ENCODE measurements at places on chromosomes 12 and 14. TPM values are rescaled to one million over a fixed set of nuclear protein-coding genes. Genes with fewer than 3 reads are reported as not detected.

- DNase-seq: no peak
Observed at GRCh38 chr14:21941885-21942284, 268.3 kb upstream of the OR4E1 start.

Gene KRT73
- not detected for total RNA-seq

Gene RASSF3
- total RNA-seq: 35.6 TPM

Gene ITGA5
- total RNA-seq: 65.6 TPM

Gene NEUROD4
- not detected for total RNA-seq

DNA sequence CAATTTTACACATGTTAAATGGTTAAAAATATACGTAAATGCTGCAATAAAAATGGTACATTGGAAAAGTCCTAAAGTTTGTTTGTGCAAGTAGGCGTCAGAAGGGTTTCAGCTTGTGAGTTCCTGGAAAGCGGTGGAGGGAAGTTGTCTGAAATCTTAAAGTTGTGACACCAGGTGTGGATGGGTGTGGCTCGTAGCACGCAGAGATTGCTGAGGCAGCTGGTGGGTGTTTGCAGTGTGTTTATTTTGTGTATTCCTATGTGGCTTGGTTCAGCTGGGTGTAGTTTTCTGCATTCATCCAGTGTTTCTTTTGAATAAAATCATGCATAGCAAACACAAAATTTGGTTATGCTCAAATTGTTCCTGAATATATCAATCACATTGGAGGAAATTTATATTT is 136.8 kb upstream of the TBX3 start:
- DNase-seq: no peak

DNA sequence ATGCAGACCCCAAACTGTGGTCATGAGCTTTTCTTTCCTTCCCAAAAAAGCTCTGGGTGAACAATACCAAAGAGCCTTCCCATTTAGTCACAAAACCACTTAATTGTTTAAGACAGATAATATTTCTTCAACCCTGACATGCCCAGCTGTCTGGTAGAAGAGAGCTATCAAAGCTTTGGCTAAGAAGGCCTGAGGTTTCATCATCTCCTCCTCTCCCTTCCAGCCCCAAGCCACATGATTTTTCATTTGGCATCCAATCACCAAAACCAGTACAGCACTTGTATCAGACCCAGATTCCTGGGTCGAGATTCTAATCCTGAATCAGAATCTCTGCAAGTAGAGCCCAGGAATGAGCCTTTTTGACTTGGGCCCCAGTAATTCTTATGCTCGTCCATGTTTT is 199.6 kb upstream of the TMEM260 start:
- DNase-seq: no peak

Gene MANSC1
- total RNA-seq: 38.7 TPM

- peak; percentile 12 for DNase-seq
Observed at GRCh38 chr12:99253068-99253467, 394.5 kb upstream of the GARIN6 start.

DNA sequence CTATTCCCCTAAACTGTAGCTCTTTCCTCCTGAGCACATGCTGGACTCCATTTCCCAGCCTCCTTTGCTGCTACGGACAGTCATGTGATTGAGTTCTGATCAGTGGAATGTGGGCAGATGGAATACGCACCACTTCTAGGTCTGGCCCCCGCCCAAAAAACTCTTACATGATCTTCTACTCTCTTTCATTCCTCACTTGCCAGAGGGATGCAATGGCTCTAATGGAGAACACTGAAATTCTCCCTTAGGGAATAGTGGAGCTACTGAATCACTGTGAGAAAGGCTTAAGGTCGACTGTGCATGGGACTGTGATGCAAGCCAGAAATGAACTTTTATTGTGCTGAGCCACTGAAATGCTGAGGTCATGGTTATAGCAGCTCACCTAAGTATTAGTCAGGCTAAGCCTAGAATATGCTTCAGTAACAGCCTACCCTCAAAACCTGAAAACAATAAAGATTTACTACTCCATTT is 13.0 kb upstream of the TMED2 start:
- peak; percentile 56 for DNase-seq

GRCh38 chr12:30754383-30754749 is 385 bp downstream of the CAPRIN2 start:
- peak; percentile 92 for DNase-seq

GRCh38 chr12:130254461-130255276 is 83.0 kb upstream of the PIWIL1 start:
- DNase-seq: peak; percentile 29

Gene IL31
- not detected for total RNA-seq

DNA sequence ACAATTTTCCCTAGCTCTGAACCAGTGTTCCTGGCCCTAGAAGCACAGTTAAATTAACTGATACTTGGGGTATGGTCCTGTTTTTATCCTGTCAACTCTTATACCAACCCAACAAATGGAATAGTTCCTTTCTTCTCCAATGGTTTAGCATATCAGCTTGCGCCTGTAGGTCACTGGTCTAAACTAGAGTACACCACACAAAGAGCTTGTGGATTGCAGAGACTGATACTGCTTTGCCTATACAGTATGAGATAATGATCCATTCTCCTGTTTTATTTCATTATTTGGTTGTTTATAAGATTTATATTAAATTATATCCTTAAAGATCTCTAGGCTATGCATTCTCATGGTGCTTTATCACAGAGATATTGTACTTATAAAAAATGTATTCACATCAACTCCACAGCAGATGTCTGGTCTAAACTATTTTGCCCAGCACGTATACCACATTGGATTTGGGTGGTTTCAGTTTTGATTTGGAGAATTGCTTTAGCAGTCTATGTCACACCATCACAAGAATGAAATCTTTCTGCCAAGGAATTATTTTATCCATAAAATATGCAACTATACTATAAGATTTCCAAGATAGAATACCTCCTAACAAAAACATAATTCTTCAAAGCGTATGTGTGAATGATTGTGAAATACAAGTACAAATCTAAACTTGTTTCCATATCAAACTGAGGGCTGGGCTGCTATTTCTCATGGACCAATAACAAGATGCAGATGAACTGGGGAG is 142.1 kb downstream of the SLC16A7 start:
- DNase-seq: no peak

Gene PTPRO
- 4.6 TPM for total RNA-seq

- no peak for DNase-seq
Observed at GRCh38 chr14:24425704-24426103, 3.8 kb downstream of the CBLN3 start.

- DNase-seq: no peak
Observed at GRCh38 chr14:22588526-22589095, 413 bp downstream of the DAD1 start.

Gene C3AR1
- total RNA-seq: 17.7 TPM

- DNase-seq: peak; percentile 65
Observed at GRCh38 chr12:106954462-106955376, 988 bp upstream of the TMEM263 start.

Gene GLS2
- total RNA-seq: 2.5 TPM

- DNase-seq: peak; percentile 55
Observed at GRCh38 chr14:104350463-104351185, 212.2 kb downstream of the KIF26A start.

- DNase-seq: no peak
Observed at GRCh38 chr14:68247676-68248268, 428.2 kb downstream of the RAD51B start.

- peak; percentile 38 for DNase-seq
Observed at GRCh38 chr12:130680451-130680990, 35.6 kb downstream of the RIMBP2 start.

GRCh38 chr12:129005829-129006228 is 152.6 kb downstream of the GLT1D1 start:
- DNase-seq: no peak

Gene IRAK3
- 19.9 TPM for total RNA-seq

Measured in kidney (tissue), 22 donors.